Testis (tissue), 5 donors: ENCODE measurements at places on chromosomes 6 and 20. TPM values are rescaled to one million over a fixed set of nuclear protein-coding genes. Genes with fewer than 3 reads are reported as not detected.
A peak's percentile ranks its signal among the peaks of the same experiment; 100 is the strongest.

DNA sequence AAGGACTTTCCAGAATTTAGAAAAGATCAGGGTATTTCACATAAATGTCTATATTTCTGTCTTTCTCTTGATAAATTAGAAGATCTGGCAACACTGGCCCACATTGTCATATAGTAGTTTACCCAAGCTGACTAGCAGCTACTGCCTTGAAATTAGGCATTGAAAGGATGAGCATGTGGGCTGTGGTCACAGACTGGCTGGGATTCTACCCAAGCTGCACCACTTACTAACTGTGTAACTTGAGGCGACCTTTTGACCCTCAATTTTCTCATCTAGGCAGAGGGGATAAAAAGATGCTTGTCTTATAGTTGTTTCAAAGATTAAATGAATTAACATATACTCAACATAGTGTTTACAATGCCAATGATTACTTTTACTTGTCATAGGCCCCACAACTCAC lies 152.7 kb upstream of the BMP2 start:
- no peak for DNase-seq

GRCh38 chr6:52881662-52881995 lies 27.9 kb downstream of the GSTA3 start:
- DNase-seq: no peak

GRCh38 chr6:54847799-54848597 lies 1.4 kb downstream of the FAM83B start:
- DNase-seq: no peak

- peak; percentile 44 for DNase-seq
Measured at GRCh38 chr6:18501663-18502013, 114.5 kb downstream of the RNF144B start.

- no peak for DNase-seq
Measured at GRCh38 chr6:11730641-11731040, 48.0 kb downstream of the ADTRP start.

- no peak for DNase-seq
Measured at GRCh38 chr20:46830886-46831632, 63.6 kb upstream of the EYA2 start.

- DNase-seq: no peak
Measured at GRCh38 chr6:47161176-47161687, 119.1 kb upstream of the ADGRF1 start.

DNA sequence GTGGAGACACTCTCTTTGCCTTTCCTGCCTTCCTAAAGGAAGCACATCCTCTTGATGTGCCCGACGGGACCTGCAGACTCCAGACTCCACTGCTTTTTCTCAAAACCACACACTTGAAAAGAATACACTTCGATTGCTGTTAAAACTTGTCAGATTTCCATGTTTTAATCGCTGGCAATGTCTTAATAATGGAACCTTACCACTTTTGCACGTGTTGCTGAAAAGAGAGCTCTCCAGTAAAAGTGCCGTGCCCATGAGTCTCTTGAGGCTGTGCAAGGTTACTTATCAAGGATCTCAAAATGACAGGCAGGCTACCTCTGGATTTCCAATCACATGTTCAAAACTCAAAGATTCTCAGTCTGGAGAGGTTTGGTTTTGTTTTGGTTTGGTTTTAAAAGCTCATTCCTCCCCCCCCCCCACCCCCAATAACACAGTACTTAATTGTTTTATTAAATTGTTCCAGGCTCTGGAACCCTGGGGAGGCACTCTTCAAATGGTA lies 12.0 kb upstream of the TFAP2A start:
- DNase-seq: no peak

GRCh38 chr20:19725814-19726525 lies 32.1 kb upstream of the RIN2 start:
- no peak for DNase-seq

GTSF1L gene
- total RNA-seq: 202 TPM

LKAAEAR1 gene
- 89.9 TPM for total RNA-seq
